Effector CD8-positive, alpha-beta T cell (primary cell): ENCODE measurements at places on chromosomes 2 and 18.

- DNase-seq = no peak
Observed at GRCh38 chr18:49177812-49178211, 227.0 kb upstream of the SMAD7 start.

DNA sequence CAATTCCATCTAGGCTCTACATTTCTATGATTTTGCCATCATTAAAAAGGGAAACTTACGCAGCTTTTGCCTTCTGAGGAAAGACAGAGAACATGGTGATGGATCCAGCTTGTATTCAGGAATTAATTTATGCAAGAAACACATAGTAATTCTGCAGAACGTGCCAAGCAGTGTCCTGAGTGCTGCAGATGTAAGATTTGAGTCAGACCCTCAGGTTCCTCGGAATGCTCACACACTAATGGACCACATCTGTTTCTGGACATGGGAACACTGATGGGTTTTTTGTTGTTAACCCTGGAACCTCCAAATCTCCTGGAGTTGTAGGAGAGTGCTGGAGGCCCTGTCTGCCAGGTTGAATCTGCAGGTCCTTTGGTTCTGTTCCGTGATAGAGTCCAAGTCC is 132.9 kb downstream of the SETBP1 start:
- DNase-seq = no peak

DNA sequence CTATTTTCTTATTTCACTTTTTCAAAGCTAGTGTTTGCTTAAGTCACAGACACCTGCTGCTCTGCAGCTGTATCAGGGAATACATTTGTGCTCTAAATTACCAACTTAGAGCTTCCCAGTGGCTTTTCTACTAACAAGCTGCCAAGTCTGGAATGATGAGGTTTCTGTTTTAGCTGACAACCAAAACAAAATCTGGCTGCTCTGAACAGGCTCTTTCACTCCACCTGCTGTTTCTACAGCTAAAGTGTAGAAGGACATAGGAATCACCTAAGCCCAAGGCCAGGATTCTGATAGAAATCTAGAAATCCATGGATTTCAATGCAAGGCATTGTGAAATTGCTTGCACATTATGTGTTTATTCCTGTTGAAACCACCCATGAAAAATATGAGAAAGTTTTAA is 201.2 kb downstream of the SUCLG1 start:
- DNase-seq = no peak

DNA sequence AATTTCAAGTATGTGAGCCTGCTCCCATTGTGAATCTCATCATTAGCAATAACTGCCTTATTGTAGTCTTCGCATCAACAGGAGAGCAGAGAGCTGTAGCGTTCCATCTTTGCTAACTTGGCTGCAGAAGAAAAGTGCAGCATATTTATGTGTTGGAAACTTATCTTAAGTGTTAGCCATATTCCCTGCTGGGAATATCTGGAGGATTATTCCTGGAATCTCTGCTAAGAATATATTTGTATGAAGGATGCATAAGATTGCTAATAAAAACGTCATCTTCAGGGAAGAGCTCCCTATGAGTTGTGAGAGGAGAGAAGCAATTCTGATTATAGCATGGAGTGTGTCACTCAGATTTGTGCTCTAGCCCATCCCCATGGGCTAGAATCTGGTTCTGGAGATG is 115.1 kb upstream of the REG3G start:
- DNase-seq = no peak

- no peak for DNase-seq
Observed at GRCh38 chr2:100938031-100939026, 63.8 kb upstream of the RPL31 start.

GRCh38 chr2:221001381-221001801 is 570.7 kb downstream of the EPHA4 start:
- no peak for DNase-seq

DNA sequence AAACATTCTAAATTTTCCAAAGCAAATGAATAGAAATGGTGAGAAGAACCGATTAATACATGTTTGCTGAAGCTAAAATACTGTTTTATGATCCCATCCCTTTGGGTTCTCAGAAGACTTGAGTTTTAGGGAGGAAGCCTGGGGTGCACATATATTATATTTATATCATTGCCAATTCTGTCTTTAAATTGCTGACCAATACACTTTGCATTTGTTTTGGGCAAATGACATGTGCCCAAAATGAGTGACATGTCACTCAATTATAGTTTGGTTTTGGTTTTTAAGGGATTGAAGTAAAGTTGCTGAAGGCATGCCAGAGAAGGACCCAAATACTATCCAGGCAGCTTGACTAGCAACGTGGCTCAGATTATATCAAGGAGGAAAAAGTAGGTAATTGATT is 50.3 kb upstream of the SP3 start:
- DNase-seq = no peak

DNA sequence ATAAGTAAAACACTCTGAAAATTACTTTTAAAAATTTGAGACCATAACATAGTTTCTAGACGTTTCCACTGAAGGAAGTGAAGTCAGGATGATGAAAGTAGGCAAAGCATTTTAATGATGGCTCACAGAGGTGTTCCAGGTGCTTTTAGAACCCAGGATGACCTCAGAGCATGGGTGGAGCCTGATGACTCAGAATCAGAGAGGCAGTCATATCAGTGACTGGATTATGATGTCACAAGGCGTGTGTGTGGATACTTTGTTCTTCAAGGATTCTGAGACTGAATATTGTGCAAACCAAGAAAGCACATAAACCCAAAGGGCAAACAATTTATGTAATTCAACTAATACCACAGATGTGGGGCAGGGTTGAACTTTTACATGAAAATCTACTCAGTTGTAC is 208.0 kb upstream of the FBXO11 start:
- no peak for DNase-seq

DNA sequence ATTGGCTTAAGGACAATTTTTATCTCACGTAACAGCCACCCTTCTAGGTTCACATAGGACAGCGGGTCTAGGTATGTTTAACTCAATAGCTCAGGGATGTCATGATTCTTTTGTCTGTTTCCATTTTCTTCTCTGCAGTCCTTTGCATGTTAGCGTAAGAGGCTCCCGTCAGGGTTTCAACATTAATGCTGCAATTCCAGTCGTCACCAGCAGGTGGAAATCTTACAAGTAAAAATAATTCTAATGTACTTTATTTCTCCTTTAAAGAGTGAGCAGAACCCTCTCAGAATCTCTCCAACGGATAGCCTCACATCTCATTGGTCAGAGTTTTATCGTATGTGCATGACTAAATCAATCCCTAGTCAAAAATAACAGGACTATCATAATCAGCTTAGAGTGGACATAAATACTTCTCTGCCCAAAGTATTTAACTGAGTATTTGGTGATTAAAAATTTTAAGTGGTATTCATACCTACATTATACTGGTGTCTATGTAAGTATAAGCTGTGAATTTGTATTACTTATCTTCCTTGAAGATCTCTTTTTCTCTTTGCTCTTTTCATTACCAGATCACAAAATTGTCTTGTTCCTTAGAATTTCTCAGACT is 487.2 kb upstream of the GCFC2 start:
- DNase-seq = peak; percentile 1
